Effector CD4-positive, alpha-beta T cell (primary cell): ENCODE measurements at places on chromosomes 1 and 21.

DNA sequence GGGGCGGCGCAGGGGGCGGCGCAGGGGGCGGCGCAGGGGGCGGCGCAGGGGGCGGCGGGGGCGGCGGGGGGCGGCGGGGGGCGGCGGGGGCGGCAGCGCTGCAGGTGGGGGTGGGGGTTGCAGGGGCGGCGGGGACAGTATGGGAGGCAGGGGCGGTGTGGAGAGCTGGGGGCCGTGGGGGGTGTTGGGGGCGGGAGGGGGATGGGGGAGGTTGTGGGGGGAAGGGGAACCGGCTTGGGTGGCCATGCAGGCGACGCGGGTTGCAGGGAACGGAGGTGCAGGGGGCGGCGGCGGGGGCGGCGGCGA lies 13.0 kb upstream of the SLC19A1 start:
- DNase-seq = no peak

DNA sequence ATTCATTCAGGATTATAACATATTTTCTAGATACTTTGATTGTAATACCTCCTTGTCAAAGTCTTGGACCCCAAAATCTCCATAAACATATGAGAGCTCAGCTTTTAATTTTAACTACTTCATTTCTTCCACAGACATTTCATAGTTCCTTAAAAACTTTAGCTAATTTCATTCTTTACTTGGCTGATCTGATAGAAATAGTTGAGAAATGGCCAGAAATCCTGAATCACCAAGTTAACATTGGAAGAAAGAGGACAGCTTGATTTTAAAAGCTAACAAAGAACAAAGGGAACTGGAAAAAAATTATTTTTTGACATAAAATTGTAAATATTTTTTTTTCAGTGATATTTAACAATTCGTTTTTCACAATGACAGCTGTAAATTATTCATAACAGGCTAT lies 216.5 kb downstream of the NTNG1 start:
- no peak for DNase-seq

GRCh38 chr1:21680918-21681317 lies 11.8 kb upstream of the RAP1GAP start:
- no peak for DNase-seq

- no peak for DNase-seq
Observed at GRCh38 chr1:222058249-222058648, 316.4 kb upstream of the DUSP10 start.

DNA sequence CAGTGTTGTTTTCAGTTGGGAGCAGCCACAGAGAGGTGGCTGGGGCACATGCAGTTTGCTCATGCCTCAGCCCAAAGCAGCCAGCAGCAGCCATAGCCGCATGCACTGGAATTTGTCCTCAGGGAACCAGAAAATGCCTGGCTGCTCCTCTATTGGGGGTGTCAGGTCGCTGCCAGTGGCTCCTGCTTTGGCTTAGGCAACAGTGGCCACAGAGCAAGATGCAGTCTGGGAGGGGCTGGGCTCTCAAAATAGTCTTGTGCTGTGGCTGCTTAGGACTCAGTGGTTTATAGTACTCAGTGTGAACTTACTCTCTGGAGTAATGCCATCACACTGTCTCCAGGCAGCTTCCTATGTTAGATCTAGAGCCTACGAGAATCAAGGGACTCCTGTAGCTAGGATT lies 25.0 kb downstream of the CD55 start:
- no peak for DNase-seq
